Bone marrow (tissue), 2 donors: ENCODE measurements at places on chromosomes 3 and 15.

DNA sequence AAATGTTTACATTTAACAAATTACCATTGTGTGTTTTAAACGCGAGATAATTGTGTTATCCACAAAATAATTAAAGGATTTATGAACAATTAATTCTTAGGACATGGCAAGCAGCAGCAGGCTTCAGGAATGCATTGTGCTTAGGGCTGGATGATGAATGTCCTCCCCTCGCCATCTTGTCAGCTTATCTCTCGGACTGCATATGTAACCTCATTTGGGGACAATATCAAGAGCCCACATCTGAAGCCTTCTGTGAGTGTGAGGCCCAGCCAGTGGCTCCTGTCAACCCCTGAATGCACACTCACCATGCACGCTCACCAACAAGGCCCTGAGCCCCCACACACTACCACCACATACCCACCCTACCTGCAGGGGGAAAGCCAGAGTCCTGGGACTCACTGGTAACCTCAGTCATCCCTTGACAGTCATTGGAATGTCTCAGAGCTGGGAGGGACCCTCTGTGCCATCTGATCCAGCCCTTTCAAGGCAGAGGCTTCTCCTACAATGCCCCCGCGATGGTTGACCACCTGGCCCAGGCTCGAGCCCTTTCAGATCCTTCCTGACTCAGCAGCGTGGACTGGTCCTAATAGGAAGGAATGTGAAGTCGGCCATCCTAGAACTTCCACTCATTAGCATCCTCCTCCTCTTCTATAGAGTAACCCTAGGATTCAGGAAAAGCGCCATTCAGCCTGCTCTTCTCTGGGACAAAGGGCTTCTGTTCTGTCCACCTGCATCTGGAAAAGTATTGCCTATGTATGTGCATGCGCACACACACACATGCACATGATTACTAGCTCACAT is 38.2 kb downstream of the MRPL46 start:
- no peak for DNase-seq

DNA sequence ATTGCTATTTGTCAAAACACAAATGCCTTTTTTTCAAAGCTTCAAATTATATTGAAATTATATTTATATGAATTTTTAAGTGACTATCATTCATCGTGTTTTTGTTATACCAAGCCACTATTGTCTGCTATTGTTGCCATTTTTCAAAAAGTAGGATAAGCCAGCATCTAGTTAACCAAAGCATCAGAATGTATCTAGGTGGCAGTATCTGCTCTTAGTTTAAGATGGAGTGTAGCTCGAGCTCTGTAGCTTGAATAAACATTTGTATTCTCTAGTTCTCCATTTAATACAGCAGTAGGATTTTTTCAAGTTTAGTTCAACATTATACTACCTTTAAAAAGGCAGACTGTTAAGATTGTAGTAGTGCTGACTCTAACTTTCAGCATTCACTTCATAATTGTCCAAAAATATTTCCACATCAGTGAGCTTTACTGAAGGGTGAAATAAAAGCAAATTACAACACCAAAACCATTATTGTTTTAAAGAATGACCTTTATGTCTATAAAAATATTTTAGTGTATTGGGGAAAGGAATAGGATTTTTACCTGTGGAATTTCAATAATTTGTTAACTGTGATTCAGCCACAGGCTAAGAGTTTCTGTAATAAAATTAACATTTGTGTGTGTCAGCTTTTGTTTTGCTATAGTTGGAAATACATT is 19.6 kb upstream of the C15orf61 start:
- DNase-seq: no peak

- no peak for DNase-seq
Measured at GRCh38 chr15:41870689-41871081, 23.2 kb downstream of the SPTBN5 start.

- no peak for DNase-seq
Measured at GRCh38 chr15:28987337-28987736, 101.6 kb downstream of the APBA2 start.

GRCh38 chr3:128280481-128281052 is 127.3 kb downstream of the EEFSEC start:
- DNase-seq: no peak

DNA sequence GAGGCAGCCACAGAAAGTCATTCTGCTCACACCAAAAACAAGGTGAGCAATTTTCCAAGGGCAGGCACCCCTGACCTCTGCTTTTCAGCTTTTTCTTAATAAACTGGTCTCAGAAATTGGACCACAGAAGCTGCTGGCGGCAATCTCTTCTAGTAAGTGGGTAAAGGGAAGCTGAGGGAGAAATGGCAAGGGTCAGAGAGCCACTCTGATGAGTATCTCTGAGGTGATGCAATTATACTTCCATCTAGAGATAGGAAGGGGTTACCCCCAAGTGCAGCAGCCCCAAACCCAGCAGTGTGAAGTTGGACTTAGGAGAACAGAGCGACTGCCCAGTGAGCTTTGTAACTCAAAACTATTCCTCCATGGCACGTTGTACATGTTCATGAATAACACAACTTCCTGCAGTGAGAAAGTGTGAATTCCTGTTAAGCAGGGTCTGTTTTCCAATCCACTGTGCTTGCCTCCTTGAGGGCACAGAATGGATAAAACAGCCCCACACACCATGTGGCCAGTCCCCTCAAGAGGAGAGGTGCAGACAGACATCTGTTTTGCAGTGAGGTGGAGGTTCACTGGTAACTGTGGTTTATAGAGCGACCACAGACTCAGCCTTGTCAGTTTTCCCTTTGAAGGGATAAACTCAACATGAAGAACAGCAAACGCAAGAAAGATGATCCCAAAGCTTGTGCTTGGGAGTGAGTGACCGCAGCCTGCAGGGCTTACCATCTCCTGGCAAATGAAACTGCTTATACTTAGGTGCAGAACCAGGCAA is 683.4 kb upstream of the CFAP20DC start:
- DNase-seq: no peak

DNA sequence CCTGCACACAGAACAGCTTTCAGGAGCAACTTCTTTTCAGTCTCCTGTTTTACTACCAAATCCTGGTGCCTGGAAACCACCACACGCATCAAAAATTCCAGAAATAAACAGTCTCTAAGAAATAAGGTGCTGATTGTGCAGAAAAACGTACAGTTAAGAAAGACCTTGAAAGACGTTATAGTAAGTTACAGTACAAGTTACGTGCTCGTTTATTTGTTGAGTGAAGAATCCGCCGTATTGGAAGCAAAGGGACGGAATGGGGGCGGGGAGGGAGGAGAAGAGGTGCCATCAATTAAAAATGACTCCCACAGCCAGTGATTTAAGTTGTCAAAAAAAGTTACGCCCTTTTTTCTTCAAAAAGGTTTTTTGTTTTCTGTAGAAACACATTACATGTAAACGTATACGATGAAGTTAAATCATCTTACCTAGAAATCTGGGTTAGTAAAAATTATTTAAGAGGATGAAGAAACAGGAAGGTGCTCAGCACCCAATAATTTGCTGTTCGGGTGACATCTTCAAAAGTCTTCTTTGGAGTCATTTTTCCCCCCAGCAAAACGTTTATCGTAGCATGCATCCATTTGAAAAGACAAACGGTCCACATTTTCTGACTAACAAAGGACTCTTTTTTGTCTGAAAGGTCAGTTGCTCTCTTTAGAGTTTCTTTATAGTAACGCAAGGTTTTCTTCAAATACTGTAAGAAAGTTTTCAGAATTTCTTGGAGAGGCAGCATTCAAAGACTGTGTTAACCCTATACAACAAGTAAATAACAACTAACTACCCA is 782 bp upstream of the UACA start:
- DNase-seq: no peak

DNA sequence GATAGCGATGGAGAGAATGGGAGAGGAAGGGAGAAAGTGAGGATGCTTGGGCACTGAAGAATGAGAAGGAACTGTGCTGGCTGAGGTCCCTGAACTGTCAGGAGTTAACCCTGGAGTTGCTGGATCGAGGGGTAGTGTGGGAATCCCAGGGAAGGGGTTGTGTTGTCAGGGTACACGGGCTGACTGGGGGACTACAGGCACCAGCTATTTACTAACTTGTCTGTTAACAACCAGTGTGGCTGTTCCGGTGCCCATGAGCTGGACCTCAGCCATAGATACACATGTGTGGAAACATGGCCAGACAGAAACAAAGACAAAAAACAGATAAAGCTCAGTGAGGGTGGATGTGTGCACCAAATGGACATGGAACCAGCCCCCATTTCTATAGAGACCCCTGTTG is 55.1 kb downstream of the GASK1A start:
- DNase-seq: no peak

- no peak for DNase-seq
Measured at GRCh38 chr15:91100814-91101607, 954 bp downstream of the SV2B start.

DNA sequence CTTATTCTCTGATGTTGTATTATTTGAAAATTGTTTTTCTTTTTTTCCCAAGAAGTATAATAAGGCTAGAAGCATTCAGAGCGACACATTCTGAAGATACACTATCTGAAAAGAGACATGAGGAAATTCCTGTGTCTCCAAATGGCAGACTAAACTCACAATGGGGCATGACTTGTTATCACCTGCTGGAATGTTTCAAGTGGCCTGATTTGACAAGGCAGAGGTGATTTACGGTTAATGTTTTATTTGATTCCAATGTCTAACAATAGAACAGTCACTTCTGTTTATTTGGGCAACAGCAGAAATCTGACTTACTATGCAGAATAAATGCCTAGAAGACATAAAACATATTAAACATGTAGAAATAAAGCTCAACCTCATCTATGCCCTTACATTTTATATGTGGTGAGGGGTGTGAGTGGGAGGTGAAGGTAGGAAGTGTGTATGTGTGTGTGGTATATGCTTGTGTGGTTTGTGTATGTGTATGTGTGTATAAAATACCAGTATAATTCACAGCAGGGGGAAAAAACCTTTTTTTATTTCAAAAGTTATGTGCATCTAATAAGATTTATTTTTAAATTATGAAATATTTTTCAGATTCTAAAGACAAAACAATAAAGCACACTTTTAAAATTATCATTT is 1051.7 kb downstream of the ROBO2 start:
- no peak for DNase-seq

GRCh38 chr3:115160295-115160694 is 13.2 kb upstream of the ZBTB20 start:
- no peak for DNase-seq

DNA sequence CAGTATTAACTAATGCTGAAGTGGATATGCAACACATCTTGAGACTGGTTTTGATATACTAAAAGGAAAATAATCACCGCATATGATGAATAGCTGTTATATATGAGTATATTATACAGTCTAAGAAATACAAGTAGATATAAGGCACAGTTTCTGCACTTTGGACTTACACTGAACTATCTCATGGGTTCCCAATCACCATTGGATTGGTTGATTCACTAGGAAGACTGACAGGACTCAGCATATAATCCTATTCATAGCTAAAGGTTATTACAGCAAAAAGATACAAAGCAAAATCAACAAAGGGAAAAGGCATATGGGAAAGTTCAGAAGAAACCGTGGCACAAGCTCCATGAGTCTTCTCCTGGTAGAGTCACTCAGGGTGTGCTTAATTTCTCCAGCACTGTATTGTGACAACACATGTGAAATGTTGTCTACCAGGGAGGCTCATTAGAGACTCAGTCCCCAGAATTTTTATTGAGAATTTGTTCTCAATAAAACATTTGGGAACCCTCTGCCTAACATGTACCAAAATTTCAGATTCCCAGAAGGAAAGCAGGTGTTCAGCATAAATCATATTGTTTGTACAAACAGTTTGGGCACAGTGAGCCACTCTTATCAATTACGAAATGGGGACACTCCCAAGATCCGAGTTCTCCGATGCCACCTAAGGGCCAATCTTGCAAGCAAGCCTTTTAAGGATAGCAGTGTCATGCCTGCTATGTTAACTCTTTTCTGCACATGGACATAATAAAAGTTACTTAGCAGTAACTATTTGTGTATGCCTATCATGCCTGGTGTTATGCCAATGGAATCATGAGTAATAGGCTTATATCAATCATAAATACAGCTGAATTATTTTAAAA is 26.8 kb downstream of the CMC1 start:
- DNase-seq: no peak

GRCh38 chr15:57849317-57849716 is 142.8 kb downstream of the POLR2M start:
- DNase-seq: no peak

DNA sequence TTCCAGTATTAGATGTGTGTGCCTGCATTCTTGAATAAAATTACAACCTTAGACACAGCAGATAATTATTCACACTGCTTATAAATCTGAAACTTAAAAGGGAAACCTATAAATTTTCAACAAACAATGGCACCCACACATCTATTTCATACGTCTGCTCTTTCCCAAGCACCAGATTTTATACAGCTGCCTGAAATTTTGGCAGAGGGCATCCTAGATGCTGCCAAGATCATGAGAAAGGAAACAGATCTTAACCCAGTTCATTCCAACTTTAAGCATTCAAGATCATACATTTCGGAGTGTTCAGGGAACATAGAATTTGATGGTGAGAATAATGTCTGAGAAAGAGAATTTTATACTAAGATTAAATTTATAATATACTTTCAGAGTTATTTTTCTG is 53.1 kb downstream of the CLDN1 start:
- DNase-seq: no peak
